ENCODE measurements at places on chromosomes 1 and 21.

DNA sequence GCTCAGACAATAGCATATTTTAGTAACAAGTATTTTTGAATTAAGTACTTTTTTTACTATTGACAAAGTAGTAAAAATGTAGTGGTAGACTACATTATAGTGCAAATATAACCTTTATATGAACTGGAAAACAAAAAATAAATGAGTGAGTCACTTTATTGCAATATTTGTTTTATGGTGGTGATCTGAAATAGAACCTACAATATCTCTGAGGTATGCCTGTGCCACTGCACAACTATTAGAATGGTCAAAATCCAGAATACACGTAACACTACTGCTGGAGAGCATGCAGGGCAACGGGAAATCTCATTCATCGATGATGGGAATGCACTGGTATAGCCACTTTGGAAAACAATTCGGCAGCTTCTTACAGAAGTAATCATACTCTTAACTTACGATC lies 349.0 kb upstream of the NCAM2 start:
- DNase-seq, result no peak

DNA sequence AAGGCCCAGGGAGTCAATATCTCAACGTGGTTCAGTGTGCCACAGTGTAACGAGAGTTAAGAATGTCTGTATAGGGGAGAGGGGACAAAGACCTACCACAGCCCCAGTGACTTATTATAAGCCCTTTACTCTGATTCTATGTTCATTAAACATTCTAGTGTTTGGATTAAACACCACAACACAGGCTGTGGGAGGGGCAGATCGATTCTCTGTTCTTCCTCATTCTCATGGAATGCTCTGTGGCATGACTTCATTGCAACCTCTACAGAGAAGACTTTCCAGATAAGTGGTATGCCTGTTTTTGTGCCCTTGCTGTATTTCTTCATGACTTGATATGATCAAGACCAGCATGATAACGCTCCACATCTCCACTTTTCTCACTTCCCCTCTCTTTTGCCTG lies 39.0 kb upstream of the CD5L start:
- no peak for DNase-seq

- no peak for DNase-seq
These were observed 65.6 kb upstream of the PLXNA2 start for GRCh38 chr1:208309771-208310170.

DNA sequence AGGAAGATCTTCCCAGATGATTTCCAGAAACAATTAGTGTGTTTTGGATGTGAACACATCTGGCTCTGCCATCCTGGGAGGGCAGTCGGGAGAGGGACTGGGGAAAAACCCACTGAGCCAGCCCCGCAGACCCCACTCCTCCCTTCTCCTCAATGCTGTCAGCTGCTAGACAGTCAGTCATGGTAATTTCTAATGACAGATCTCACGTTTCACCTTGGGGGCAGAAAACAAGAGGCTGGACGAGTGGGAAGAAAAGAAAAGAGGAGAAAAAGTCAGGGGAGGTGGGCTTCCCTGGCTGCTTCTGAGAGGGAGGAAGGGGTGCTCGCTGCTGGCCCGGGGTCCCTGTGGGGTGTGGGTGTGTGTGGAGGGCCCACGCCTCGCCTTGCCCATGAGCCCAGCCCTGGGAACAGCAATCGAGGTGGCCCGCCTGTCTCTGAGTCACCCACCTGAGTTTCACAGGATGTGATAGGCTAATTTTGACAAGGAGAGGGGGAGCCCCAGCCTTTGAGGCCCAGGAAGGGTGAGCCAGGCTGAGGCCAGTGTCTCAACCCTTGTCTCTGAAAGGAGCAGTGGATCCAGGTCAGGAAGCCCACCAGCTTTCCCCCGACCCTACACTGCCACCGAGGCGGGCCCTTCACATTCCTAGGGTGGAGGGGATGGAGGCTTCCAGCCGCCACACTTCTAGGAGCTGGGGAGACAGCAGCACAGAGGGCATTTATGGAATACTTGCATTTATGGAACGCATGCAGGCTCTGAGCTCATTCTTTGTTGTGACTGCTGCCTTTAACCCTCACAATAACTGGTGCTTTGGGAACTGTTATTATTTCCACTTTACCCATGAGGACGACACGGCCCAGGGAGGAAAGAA lies 49.1 kb upstream of the IFNLR1 start:
- peak; percentile 29 for DNase-seq
